ENCODE measurements at places on chromosomes 2 and 18.

GRCh38 chr2:140596447-140596846 is 1534.4 kb downstream of the LRP1B start:
- DNase-seq: no peak

DNA sequence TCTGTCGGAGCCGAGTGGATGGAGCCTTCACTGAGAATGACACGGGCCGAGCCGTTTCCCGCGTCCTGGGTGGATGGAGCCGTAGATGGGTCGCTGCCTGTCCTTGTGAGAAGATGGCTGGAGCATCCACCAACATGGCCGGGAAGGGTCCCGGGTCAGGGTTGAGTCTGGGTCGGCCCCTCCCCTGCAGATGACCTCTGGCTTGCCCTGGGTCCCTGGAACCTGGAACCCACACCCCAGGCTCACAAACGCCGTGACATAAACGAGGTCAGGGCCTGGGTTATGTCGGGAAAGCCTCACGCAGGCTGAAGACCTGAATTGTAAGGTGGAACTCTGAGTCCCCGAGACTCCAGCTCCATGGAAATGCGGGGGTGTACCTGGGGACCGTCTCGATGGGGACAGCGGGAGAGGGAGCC is 94.9 kb downstream of the NFATC1 start:
- DNase-seq: no peak

GRCh38 chr2:121210691-121211090 is 74.3 kb downstream of the TFCP2L1 start:
- DNase-seq: no peak

GRCh38 chr2:209726311-209726710 is 45.3 kb upstream of the UNC80 start:
- DNase-seq: no peak

DNA sequence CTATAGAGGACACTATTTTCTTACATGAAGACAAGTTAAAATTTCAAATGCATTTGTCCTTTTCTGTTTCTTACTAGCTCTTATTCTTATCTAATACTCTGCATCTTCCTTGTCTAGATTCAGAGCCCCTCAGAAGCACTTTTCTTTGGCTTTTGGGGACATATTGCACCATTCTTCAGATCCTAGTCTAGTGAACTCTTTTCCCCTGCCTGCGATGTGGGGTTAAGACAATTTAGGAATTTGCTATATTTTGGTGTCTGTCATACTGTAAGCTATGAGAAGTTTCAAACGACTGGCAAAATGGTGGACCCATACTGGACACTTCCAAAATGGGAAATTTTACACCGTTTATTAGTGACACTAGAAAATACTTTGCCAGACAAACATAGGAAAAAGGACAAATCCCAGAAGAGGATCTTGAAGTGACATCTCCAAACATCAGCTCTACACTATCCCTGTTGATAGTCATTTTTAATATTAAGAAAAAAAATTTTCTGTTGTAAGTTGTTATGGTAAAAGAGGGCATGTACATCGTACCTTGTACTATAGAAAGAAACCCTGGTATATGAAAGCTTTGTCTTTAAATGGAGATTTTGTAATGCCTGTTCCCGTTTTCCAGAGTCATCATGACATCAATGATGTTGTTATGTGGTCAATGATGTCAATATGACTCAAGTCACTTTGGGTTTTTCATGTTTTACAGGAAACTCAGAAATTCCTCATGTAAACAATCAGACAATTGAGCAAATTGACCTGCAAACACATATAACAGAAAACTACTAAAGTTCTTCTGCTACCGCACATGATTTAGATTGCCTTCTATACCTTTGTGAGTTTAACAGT is 4.4 kb upstream of the KYNU start:
- DNase-seq: no peak

DNA sequence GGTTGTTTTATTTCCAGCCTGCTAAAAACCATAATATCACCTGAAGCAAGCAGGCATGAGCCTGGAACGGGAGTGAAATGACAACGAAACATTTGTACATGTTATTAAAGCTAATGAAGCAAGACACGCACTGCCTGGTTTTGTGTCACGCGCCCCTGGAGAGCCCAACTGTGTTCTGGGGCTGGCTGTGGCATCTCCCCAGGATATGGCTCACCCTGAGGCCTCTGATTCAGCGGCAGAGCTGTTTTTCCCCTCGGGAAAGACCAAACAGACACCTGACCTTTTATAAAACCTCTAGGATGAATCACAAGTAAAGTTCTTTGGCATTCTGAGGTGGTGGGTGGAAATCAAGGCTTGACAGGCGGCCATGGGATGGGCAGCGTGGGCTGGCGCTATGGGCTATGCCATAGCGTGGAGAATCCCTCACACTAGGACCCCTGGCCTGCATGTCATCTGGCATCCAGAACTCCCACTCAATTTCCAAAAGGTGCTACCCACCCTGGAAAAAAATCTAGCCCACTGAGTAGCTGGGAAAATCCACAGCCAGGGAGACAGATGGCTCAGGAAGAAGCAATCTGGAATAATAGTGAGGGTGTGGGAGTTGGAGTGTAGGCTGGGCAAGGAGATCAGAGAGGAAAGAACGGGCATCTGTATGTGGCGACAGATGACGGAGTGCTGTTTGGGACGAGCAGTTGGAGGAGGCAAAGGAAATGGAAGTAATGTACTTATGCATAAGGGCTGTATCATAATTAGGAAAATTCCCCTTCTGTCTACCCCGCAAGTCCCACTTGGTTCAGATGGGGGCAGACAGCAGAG is 262.0 kb downstream of the AFF3 start:
- no peak for DNase-seq

DNA sequence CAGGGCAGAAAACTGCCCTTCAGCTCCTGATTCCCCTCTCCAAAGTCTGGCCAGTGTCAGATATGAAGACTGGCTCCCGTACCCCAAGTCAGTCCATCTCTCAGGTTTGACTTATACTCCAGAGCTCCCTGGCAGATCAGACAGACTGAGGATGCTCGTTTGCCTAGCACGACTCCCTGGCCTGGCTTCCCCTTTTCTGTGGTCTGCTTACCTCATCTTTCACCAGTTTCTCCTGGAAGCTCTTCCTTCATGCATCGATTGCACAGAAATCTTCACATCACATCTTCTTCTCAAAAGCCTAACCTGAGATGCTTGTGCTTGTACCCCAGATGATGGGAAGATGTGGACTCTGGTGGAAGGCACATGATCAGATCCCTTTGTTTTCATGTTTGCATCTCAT is 387.9 kb upstream of the POU3F3 start:
- DNase-seq: no peak

DNA sequence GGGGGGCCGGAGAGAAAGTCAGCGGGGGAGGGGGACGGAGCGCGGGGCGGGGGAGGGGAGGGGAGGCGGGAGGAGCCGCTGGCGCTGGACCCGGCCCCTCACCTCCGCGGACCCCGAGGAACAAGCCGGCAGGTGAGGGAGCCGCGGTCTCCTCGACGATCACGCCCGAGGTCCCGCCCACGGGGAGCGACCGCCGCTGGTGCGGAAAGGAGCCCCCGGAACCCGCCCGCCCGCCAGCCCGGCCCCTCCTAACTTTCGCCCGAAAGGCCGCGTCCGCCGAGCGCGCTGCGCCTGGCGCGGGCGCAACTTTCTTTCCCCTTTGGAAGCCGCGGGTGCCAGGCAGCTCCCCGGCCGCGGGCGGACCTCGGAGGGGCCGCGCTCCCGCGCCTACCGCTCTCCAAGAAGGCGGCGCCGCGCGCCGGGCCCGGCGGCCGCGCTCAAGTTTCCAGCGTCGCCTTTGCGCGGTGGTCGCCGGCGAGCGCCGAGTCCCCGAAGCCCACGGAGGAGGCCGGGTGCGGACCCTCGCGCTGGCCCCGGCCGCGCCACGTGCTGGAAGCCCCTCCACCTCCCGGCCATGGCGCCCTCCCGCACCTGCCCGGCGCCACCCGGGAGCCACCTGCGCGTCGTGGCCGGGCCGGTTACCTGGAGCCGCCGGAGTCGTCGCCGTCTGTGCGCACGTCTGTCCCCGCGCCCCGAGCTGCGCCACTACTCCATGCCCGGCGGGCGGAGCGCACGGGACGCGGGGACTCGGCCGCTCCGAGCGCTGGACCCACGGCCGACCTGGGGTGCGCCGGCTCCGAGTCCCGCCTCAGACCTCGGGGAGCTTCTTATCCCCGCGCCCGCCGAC is at the start of gene ALKAL2:
TSS of gene ALKAL2 (minus strand) at position 181 of the 847 bp plus-strand sequence. CDS start 256 bp downstream, outside the sequence.
- DNase-seq: no peak

- no peak for DNase-seq
Observed at GRCh38 chr2:114192362-114192761, 250.1 kb upstream of the DPP10 start.

DNA sequence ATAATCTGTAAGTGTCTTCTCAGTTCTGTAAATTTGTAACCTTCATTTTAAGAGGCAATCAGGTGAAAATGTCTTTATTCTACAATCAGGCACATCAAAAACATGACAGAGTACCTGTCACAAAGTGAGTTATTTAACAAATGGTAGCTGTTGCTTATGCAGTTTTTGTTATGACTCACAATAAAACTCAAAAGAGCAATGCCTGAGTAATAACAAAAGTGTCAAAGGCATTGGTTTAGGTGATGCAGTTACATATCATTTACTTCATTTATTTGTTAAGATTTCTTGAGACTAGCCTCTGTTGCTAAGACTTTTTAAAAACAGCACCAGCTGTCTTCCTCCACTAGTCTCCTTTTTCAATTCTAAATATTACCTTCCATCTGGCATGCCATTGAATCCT is 177.8 kb downstream of the KIAA1328 start:
- DNase-seq: no peak

GRCh38 chr2:20147351-20147750 is 77.6 kb downstream of the SDC1 start:
- DNase-seq: no peak

DNA sequence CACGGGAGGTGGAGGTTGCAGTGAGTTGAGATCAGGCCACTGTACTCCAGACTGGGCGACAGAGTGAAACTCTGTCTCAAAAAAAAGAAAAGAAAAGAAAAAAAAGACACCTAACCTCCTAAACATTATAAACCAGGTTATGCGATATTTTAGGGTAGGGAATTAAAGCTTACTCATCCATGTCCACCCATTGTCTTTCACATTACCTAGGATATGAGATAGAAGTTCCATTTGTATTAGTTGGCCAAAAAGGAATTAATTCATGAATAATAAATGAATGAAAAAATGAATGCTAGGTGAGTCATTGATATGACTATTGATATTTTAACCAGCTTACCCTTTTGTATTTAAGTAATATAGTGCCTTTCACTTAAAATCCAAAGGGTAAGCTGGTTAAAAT is 132.9 kb downstream of the FAM161A start:
- DNase-seq: no peak

GRCh38 chr2:39373181-39373802 is 63.8 kb downstream of the MAP4K3 start:
- DNase-seq: no peak

DNA sequence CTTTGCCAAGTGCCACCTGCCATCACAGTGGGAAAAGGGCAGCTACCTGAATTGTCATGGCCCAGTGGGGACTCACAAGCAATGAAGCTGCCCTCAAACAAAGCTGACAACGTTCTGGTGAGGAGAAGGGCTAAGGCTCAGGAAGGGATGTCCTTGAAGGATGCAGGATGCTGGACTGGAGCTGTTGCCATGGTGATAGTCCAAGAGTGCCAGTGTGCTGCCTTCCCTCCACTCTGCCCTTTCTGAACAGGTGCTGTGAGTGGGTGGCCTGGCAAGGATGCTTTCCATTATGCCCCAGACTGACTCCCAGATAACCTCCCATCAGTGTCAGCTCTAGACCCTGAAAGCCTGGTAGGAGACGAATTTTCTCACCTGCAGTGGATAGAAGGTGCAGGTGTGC is 137.8 kb upstream of the GYPC start:
- no peak for DNase-seq

GRCh38 chr2:238091436-238092060 is 8.6 kb upstream of the ESPNL start:
- no peak for DNase-seq

All from ascending aorta (tissue), 2 donors.